ENCODE measurements at places on chromosomes 1 and 21. TPM values are rescaled to one million over a fixed set of nuclear protein-coding genes. Genes with fewer than 3 reads are reported as not detected.

SERPINC1 gene
- total RNA-seq, result not detected

- no peaks in the 10 kb centered on the region for H3K27me3 ChIP-seq
- DNase-seq, result no peak
- 0 out of 2 replicates have a peak, but pooled peaks cover 1% of the 10 kb centered on the region for H3K36me3 ChIP-seq
- no peak overlapping the region for H3K4me3 ChIP-seq
- H3K27ac ChIP-seq, result no peak overlapping the region
These were observed 3.0 kb upstream of the RRP1 start for GRCh38 chr21:43786300-43786806.

RCSD1 gene
- not detected for total RNA-seq

GRCh38 chr1:201713086-201713810, 115.7 kb upstream of the IPO9 start:
- no peaks in the 10 kb centered on the region for H3K27me3 ChIP-seq
- peaks cover 47% of the 10 kb centered on the region for H3K4me1 ChIP-seq
- peaks cover 19% of the 10 kb centered on the region for H3K36me3 ChIP-seq
- peak overlapping the region; percentile 93 for H3K27ac ChIP-seq

DNA sequence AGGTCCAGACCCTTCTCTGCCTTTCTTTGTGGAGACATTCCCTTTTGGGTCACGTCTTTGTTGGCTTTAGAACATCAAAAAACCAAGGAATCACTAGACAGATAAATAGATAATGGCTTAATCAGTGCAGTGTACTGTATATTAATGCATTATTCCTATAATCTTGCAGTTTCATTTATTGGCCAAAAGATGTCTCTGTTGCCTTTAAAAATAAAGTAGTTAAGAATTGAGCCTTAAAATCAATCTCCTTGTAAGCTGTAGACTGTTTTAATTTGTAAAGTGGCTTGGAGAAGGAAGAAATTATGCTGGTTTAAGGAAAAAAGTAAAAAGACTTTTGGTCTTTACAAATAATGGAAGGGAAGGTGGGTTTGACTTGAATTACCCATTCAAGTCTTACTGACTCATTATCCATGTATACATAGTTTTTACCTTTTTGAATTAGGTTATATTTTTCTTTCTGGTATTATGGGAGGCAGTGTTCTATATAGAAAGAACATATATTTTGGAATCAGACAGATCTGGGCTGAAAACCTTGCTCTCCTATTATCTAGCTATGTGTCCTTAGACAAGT, 84.6 kb downstream of the VPS13D start:
- H3K4me3 ChIP-seq, result no peak overlapping the region
- peak; percentile 54 for DNase-seq
- peaks cover 32% of the 10 kb centered on the region for H3K36me3 ChIP-seq
- H3K27ac ChIP-seq, result no peak overlapping the region
- no peaks in the 10 kb centered on the region for H3K27me3 ChIP-seq

ASTN1 gene
- total RNA-seq, result under 0.01 TPM

DNA sequence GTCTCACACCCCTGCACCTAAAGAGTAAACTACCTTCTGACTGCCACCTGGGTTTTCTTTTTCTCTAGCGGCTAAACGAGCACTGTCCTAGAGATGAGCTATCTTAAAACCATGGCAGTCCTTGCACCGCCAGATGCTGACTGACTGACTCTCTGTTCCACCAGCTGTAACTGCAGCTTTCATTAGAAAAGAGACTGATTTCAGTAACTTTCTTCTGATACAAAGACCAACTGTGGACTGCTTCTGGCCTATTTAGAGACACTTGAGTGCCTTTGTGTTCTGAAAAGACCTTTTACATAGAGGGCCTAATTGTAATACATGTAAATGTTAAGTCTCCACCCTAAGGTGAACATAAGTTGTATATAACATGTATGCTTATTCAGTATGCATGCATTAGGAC, 152.5 kb downstream of the DISC1 start:
- H3K4me1 ChIP-seq, result peaks cover 10% of the 10 kb centered on the region
- no peak for DNase-seq
- H3K27ac ChIP-seq, result no peak overlapping the region
- H3K27me3 ChIP-seq, result no peaks in the 10 kb centered on the region

GBP5 gene
- total RNA-seq, result not detected

DNA sequence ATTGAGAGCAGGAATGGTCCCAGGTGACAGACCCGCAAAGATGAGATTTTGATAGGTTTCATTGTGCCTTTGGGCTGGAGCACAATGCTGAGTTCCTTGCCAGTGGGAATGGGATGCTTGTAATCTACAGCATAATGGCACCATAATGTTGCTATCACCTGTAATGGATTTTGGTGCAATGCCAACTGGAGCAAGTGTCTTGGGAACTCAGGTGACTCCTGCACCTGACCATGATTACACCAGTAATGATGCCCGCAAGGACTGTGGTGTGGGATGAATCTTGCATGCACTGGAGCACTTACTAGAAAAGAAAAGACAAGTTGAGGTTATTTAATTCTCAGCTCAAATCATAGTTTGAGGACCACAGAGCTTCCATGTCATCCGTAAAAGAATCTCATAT, 96.7 kb downstream of the PTPRU start:
- H3K4me1 ChIP-seq, result no peaks in the 10 kb centered on the region
- H3K4me3 ChIP-seq, result no peak overlapping the region
- H3K27ac ChIP-seq, result no peak overlapping the region
- H3K36me3 ChIP-seq, result no peaks in the 10 kb centered on the region
- no peak for DNase-seq
- H3K27me3 ChIP-seq, result peaks cover 11% of the 10 kb centered on the region

- H3K4me3 ChIP-seq, result no peak overlapping the region
- H3K4me1 ChIP-seq, result no peaks in the 10 kb centered on the region
- no peaks in the 10 kb centered on the region for H3K36me3 ChIP-seq
- no peak overlapping the region for H3K27ac ChIP-seq
- H3K27me3 ChIP-seq, result peaks cover 9% of the 10 kb centered on the region
These were observed 66.1 kb upstream of the RHOU start for GRCh38 chr1:228669242-228669585.

TMPRSS3 gene
- total RNA-seq, result not detected

C21orf58 gene
- total RNA-seq, result 2.7 TPM

- no peak overlapping the region for H3K27ac ChIP-seq
- no peaks in the 10 kb centered on the region for H3K4me1 ChIP-seq
- no peak for DNase-seq
- no peaks in the 10 kb centered on the region for H3K27me3 ChIP-seq
- no peak overlapping the region for H3K4me3 ChIP-seq
- H3K36me3 ChIP-seq, result no peaks in the 10 kb centered on the region
These were observed 5.5 kb downstream of the SWT1 start for GRCh38 chr1:185162491-185162890.

MASP2 gene
- total RNA-seq, result not detected

DNA sequence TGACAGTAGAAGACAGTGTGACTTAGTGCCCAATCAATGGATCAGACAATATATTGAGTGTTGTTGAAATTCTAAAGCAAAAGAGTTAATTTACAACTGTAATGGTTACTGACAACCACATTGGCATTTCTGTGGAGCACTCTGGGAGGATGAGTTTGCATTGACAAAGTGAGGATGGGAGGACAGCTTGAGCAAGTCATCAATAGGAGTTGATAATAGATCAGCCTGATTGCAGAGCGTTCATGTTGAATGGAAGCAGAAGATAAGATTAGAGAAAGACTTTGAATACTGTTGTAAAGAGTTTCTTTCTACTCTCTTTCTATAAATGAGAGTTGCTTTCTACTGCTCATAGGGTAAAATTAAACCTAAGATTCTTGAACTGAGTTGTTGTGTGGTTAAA, 3.9 kb downstream of the EEIG2 start:
- DNase-seq, result no peak
- H3K4me1 ChIP-seq, result no peaks in the 10 kb centered on the region
- no peak overlapping the region for H3K4me3 ChIP-seq
- H3K36me3 ChIP-seq, result no peaks in the 10 kb centered on the region

GRCh38 chr1:79079770-79080169, 73.2 kb upstream of the ADGRL4 start:
- 0 out of 2 replicates have a peak, but pooled peaks cover 1% of the 10 kb centered on the region for H3K4me1 ChIP-seq
- H3K27ac ChIP-seq, result peak overlapping the region; percentile 72
- no peaks in the 10 kb centered on the region for H3K27me3 ChIP-seq
- peak; percentile 93 for DNase-seq
- H3K4me3 ChIP-seq, result no peak overlapping the region
- H3K36me3 ChIP-seq, result no peaks in the 10 kb centered on the region

TNFRSF18 gene
- total RNA-seq, result not detected
